Thoracic aorta (tissue), 2 donors: ENCODE measurements at places on chromosomes 4 and X. TPM values are rescaled to one million over a fixed set of nuclear protein-coding genes. Genes with fewer than 3 reads are reported as not detected.

- H3K36me3 ChIP-seq, result no peaks in the 10 kb centered on the region
- no peak overlapping the region for H3K27ac ChIP-seq
- H3K4me1 ChIP-seq, result no peaks in the 10 kb centered on the region
These were observed 23.0 kb upstream of the CBR4 start for GRCh38 chr4:169032883-169033645.

The SPANXN3 gene
- not detected for total RNA-seq

The TEX11 gene
- not detected for total RNA-seq

DNA sequence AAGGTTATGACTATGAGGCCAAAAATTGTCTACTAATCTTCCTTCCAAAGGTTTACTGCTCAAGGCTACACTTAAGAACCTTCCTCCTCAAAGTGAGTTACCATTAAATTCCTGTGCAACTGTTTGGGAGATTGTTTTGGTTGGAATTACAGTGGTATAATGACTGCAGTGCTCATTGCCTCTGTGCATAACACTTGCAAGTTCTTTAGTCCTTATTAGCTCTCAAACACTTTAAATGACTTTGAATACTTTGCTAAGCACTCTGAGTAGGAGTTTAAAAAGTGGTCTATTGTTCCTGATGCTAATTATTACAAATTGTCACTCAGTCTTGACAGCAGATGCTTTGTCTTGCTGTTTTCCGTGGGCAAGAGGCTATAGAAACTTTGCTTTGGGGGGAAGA lies 422.8 kb upstream of the PABPC4L start:
- H3K27me3 ChIP-seq, result no peaks in the 10 kb centered on the region
- no peaks in the 10 kb centered on the region for H3K36me3 ChIP-seq
- no peak overlapping the region for H3K27ac ChIP-seq

GRCh38 chrX:19824603-19825002 lies 62.8 kb downstream of the SH3KBP1 start:
- no peak overlapping the region for H3K4me3 ChIP-seq
- H3K27ac ChIP-seq, result no peak overlapping the region
- H3K4me1 ChIP-seq, result no peaks in the 10 kb centered on the region
- DNase-seq, result no peak
- no peaks in the 10 kb centered on the region for H3K27me3 ChIP-seq

DNA sequence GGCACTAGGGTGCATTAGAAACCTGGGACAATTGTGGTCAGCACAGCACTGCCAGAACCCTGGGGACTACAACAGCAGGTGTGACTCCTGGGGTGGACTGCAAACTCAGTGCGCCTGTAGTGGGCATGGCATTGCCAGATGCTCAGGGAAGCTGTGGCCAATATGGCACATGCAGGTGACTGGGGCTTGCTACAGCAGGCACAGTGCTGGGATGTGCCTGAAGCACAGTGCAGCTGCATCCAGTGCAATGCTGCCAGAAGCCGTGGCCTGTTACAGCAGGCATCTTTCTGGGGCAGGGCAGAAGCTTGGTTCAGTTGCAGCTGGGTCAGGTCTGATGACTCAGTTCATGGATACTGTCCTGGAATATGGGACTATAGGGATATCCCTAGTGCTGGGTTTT lies 445.8 kb downstream of the CCSER1 start:
- H3K4me3 ChIP-seq, result no peak overlapping the region
- H3K27ac ChIP-seq, result no peak overlapping the region
- no peaks in the 10 kb centered on the region for H3K27me3 ChIP-seq
- no peaks in the 10 kb centered on the region for H3K36me3 ChIP-seq

GRCh38 chrX:133689997-133690599 lies 274.8 kb upstream of the GPC4 start:
- no peak for DNase-seq
- no peak overlapping the region for H3K27ac ChIP-seq
- no peaks in the 10 kb centered on the region for H3K36me3 ChIP-seq
- no peak overlapping the region for H3K4me3 ChIP-seq
- no peaks in the 10 kb centered on the region for H3K4me1 ChIP-seq
- H3K27me3 ChIP-seq, result no peaks in the 10 kb centered on the region

DNA sequence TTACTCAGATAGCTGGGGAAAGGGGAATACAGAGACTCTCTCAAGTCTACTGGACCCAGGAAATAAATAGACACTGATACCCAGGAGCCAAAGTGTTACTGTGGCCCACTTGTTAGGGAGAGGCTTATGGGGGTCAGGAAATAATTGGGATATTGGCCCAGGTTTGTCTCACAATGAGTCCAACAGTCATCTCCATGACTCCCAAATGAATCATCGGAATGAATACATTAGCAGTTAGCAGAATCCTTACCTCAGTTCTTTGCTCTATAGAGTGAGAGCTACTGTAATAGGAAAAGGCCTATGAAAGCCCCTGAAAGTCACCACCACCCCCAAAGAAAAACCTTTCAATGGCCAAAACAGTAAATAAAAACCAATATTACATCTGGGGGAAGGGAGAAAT lies 42.4 kb upstream of the ARHGEF6 start:
- DNase-seq, result no peak
- H3K4me1 ChIP-seq, result no peaks in the 10 kb centered on the region
- peaks cover 3% of the 10 kb centered on the region for H3K36me3 ChIP-seq
- H3K27ac ChIP-seq, result no peak overlapping the region
- H3K4me3 ChIP-seq, result no peak overlapping the region
- H3K27me3 ChIP-seq, result no peaks in the 10 kb centered on the region

The SLAIN2 gene
- 40.8 TPM for total RNA-seq

GRCh38 chr4:13601048-13601447 lies 26.5 kb downstream of the BOD1L1 start:
- H3K4me3 ChIP-seq, result no peak overlapping the region
- H3K36me3 ChIP-seq, result peaks cover 37% of the 10 kb centered on the region
- no peak for DNase-seq
- H3K27me3 ChIP-seq, result no peaks in the 10 kb centered on the region
- H3K27ac ChIP-seq, result no peak overlapping the region

DNA sequence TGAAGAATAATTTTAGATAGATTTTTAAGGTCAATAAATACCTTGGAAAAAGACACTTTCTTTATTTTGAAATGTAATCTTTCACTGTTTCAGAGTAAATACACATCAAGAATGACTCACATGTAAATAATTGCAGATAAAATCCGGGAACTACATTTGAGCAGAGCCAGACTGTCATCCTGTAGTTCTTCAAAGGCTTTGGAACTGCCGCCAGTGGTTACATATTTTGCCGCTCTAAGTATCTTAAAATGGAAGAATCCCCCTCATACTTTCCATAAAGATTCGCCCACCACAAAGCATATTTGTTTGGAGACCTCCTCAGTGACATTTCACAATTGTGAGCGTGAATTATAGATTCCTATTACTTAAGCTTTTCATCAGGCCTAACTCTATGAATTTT lies 607.8 kb upstream of the ZFP42 start:
- H3K4me1 ChIP-seq, result no peaks in the 10 kb centered on the region
- no peak overlapping the region for H3K27ac ChIP-seq
- DNase-seq, result no peak
- H3K4me3 ChIP-seq, result no peak overlapping the region
- no peaks in the 10 kb centered on the region for H3K27me3 ChIP-seq

DNA sequence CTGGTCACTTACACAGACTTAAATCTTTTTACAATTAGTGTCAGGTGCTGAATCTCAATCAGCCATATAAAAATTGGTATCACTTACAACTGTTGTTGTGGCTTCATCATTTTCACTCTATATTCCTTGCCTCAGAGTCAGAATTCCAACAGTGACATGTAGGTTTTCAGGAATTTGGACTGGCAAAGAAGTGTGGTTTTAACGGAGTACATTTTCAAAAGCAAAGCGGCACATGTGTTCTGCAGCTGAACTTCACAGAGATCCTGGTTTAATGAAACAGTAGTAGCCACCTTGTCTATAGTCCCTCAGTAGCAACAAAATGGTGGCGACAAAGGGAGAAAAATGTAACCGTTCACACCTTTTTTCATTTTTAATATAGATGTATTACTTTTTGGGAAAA lies 486.6 kb downstream of the FAT4 start:
- DNase-seq, result no peak
- H3K27ac ChIP-seq, result no peak overlapping the region
- no peaks in the 10 kb centered on the region for H3K27me3 ChIP-seq
- no peak overlapping the region for H3K4me3 ChIP-seq
- H3K36me3 ChIP-seq, result no peaks in the 10 kb centered on the region

DNA sequence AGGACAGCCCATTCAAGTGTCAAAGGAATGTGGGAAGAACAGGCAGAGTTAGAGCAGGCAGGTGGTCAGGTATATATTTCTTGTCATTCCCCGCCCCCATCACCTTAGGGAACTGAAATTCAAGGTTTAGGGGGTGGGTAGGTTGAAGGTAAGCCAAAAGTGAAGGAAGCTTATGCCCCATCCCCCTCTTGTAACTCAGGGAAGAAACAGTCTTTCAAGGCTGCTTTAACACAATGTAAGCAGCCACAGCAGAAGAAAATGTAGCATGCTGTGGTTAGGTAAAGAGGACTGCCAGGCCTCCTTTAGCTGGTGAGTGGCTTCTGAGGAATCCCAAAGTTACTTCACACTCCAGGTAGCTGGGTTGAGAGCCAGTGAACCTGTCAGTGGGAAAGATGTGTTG lies 122.3 kb downstream of the RS1 start:
- no peak for DNase-seq
- no peaks in the 10 kb centered on the region for H3K27me3 ChIP-seq
- no peak overlapping the region for H3K4me3 ChIP-seq
- H3K27ac ChIP-seq, result no peak overlapping the region
- no peaks in the 10 kb centered on the region for H3K4me1 ChIP-seq
- no peaks in the 10 kb centered on the region for H3K36me3 ChIP-seq

DNA sequence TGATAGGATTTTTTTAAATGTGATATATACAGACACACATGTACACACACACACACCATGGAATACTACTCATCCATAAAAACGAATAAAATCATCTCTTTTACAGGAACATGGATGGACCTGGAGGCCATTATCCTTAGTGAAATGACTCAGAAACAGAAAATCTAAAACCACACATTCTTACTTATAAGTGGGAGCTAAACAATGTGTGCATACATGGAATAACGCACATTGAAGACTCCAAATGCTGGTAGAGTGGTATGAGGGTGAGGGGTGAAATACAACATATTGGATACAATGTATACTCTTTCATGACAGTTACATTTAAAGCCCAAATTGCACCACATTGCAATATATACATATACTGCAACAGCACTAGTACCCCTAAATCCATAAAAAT lies 120.2 kb upstream of the ADGRL3 start:
- H3K27ac ChIP-seq, result no peak overlapping the region
- H3K4me1 ChIP-seq, result no peaks in the 10 kb centered on the region
- H3K36me3 ChIP-seq, result no peaks in the 10 kb centered on the region
- H3K4me3 ChIP-seq, result no peak overlapping the region
- no peaks in the 10 kb centered on the region for H3K27me3 ChIP-seq

DNA sequence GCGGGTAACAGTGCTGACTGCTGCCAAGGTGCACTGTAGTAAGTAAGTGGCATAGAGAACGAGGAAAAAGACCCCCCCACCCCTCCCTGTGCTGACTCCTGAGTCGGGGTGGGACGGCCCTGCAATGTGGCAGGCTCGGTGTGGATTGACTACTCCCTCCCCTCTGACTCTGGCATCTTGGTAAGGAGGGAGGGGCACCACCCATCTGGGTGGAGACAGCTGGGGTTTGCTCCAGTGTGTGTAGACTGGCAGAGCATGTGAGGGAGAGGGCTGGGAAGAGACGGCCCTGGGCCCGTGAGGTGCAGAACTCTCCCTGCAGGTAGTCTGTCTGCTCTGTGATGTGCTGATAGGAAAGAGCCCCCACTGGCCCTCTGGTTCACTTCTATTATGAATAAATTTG lies 31.0 kb downstream of the NSG1 start:
- H3K27ac ChIP-seq, result no peak overlapping the region
- H3K27me3 ChIP-seq, result no peaks in the 10 kb centered on the region
- DNase-seq, result no peak
- no peaks in the 10 kb centered on the region for H3K4me1 ChIP-seq
- H3K4me3 ChIP-seq, result no peak overlapping the region

DNA sequence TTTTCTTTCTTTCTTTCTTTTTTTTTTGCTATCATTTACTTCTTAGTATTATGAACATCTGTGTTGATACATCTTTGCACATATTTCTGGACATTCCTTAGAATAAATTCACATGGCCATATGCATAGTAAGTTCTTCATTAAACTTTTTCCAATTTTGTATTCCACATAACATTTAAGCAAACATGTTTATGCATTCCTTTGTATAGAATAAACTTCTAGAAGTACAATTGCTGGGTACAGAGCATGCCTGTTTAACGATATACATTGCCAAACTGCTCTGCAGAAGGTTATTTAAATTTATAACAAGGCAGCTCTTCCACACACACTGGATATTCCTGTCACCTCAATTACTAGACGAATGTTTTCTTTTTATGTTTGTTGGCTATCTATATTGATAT lies 36.0 kb upstream of the STIM2 start:
- H3K4me3 ChIP-seq, result no peak overlapping the region
- no peaks in the 10 kb centered on the region for H3K27me3 ChIP-seq
- no peaks in the 10 kb centered on the region for H3K36me3 ChIP-seq
- no peak overlapping the region for H3K27ac ChIP-seq
- no peaks in the 10 kb centered on the region for H3K4me1 ChIP-seq
- no peak for DNase-seq

DNA sequence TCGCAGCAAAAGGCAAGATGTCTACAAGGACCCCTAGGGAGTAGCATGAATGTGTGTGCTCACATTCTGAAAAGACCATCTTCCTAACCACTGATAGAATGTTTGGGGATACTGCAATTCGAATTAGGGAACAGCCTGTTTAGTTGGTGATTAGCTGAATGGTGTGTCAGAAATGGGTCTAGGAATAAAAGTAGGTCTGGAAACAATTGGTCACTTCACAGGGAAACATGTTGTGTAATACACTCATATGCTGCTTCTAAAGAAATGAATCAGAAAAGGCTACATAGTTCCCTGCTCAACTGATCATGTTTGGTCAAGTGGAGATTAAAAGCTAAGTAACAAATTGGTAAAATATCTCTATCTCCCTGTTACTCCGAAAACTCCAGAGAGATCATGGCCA lies 2362.4 kb upstream of the TENM3 start:
- no peak overlapping the region for H3K27ac ChIP-seq
- no peaks in the 10 kb centered on the region for H3K27me3 ChIP-seq

DNA sequence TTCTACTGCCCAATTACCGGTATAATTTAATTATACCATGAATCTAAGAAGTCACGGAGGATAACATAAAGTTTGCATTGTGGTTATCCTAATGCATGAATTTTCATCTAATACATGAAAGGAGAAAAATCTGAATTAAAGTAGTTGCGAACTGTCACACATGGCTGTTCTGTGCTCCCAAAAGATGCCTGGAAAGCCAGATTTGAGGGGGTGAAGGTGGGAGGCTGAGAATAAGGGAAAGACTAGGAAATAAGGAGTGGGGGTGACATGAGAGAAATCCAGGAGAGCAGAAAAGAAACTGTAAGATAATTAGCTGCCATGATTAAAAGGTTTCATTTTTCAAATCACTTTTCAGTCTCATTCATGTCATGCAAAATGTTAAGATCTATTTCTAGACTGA lies 1582.7 kb downstream of the STIM2 start:
- no peaks in the 10 kb centered on the region for H3K4me1 ChIP-seq
- H3K4me3 ChIP-seq, result no peak overlapping the region
- no peak for DNase-seq
- H3K27ac ChIP-seq, result no peak overlapping the region
- no peaks in the 10 kb centered on the region for H3K27me3 ChIP-seq

The SYP gene
- total RNA-seq, result 6.9 TPM

- no peaks in the 10 kb centered on the region for H3K36me3 ChIP-seq
- no peak overlapping the region for H3K27ac ChIP-seq
- peaks cover 32% of the 10 kb centered on the region for H3K4me1 ChIP-seq
- H3K4me3 ChIP-seq, result peak overlapping the region; percentile 92
These were observed 13.9 kb upstream of the PRDM8 start for GRCh38 chr4:80183250-80184052.

The SHROOM2 gene
- 2.0 TPM for total RNA-seq

The ADH1B gene
- 1,169 TPM for total RNA-seq
